Naive thymus-derived CD4-positive, alpha-beta T cell (primary cell): ENCODE measurements at places on chromosomes 6 and 20. TPM values are rescaled to one million over a fixed set of nuclear protein-coding genes. Genes with fewer than 3 reads are reported as not detected.

Gene MTHFD1L
- total RNA-seq, result 55.3 and 57.8 TPM in 2 replicates

Gene TNFRSF21
- total RNA-seq, result 0.27 TPM

Gene HEY2
- total RNA-seq, result 0.46 TPM

Gene GUCA1A
- total RNA-seq, result not detected in 2 replicates

Gene FAM217B
- 19.3 TPM for total RNA-seq

Gene MMS22L
- 14.2 TPM for total RNA-seq

Gene GINS1
- 0.81 TPM for total RNA-seq

Gene SLC17A9
- 7.0 TPM for total RNA-seq

Gene LY86
- total RNA-seq, result 9.3 and 10.2 TPM in 2 replicates

Gene COL9A3
- 0.32 TPM for total RNA-seq

Gene GPX5
- not detected in 2 replicates for total RNA-seq

Gene RUNX2
- 14.0 TPM for total RNA-seq

Gene VGLL2
- total RNA-seq, result not detected

Gene GPR6
- total RNA-seq, result not detected

Gene FHL5
- not detected for total RNA-seq

Gene SLC23A2
- total RNA-seq, result 19.2 and 19.6 TPM in 2 replicates

Gene KIAA0408
- total RNA-seq, result 0.85 TPM

Gene DEFB124
- total RNA-seq, result not detected
